Hindlimb muscle (tissue), 1 donor: ENCODE measurements at places on chromosomes 13 and 19.

DNA sequence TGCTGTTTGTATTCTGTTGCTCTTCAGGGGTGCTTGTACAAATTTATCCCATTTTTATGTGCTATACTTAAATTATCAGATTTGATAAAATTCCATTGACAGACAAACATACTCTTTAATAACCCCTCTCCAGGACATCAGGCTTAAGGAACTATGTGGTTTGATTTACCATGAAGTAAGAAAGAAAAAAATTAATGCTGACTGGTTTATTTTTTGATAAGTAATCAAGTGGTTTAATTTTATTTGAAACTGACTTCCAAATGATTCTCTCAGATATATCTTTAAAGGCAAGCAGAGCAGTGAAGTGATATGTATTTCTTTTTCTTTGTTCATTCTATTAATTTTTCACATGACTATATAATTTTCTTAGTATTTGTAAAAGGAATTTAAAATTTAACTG is 1168.1 kb downstream of the OLFM4 start:
- no peak for DNase-seq

GRCh38 chr13:42064259-42064658 is 15.8 kb downstream of the DGKH start:
- peak; percentile 11 for DNase-seq

- DNase-seq: peak; percentile 79
Observed at GRCh38 chr13:110714797-110715394, 1.4 kb downstream of the ING1 start.

DNA sequence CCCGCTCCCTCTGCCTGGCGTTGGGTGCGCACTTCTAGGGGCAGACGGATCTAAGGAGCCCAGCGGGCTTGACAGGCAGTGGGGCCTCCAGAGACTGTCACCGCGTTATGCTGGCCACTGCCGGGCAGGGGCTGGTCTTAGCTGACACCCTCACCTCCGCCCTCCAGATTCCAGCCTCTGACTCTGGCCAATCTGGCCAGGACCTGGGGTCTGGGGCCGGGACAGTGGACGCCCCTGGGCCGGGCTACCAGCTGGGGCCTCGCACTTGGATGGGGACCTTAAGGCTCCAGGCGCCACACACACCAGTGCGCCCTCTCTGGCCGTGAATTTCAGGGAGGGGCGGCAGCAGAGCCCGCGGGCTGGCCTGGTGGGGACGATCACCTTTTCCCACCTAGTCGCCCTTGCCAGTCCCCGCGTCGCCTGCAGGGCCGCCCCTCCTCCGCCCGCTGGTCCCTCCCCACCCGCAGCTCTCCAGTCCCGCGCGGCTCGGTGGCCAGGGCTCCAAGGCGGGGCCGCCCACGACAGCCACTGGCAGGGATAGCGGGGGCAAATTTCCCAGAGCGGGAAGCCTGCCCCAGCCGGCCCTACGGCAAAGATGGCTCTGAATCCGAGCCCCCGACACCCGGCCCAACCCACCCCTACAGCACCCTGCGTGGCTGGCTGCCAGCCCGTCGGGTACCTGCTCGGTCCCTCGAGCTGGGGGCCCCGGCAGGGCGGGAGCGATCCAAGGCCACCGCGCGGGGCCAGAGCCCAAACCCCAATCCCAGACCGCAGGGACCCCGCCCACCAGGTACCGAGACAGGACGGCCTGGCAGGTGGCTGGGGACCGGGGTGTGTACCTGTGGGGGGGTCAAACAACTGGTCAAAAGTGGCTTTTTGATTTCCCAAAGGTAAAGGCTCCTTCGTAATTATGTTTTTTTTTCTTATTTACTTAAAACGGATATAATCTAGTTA is 6.1 kb upstream of the ZNF98 start:
- no peak for DNase-seq

DNA sequence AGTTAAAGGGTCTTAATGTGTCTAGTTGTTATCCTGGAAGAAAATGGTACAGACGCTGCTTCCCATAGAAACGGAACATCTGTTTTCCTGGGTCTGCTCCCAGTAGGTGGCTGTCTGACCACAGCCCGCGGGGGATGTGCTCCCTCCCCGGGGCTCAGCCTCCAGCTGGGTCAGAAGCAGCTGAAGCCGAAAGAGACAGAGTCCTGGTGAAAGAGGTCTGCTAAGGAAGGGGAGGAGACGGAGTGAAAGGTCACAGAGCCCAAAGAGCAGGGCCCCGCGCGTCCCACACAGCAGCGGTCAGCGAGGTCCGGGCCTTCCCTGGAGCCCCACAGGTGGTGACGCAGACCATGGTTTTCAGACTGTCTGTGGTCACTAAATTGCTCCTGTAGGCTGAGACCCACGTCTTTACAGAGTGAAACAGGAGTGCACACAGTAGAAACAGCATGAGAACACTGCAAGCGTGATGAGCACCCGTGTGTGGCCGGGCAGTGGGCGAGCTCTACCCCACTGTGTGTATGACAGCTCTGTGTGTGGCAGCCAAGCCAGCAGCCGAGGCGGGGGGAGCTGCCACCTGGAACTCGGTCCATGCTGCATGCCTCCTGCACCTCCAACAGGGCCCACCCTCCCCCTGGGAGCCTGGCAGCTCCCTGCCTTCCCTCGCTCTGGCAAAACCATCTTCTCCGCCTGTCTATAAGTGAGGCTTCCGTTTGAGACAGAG is 52.0 kb upstream of the C13orf46 start:
- no peak for DNase-seq

GRCh38 chr13:74253161-74253560 is 119.0 kb upstream of the KLF12 start:
- DNase-seq: no peak

DNA sequence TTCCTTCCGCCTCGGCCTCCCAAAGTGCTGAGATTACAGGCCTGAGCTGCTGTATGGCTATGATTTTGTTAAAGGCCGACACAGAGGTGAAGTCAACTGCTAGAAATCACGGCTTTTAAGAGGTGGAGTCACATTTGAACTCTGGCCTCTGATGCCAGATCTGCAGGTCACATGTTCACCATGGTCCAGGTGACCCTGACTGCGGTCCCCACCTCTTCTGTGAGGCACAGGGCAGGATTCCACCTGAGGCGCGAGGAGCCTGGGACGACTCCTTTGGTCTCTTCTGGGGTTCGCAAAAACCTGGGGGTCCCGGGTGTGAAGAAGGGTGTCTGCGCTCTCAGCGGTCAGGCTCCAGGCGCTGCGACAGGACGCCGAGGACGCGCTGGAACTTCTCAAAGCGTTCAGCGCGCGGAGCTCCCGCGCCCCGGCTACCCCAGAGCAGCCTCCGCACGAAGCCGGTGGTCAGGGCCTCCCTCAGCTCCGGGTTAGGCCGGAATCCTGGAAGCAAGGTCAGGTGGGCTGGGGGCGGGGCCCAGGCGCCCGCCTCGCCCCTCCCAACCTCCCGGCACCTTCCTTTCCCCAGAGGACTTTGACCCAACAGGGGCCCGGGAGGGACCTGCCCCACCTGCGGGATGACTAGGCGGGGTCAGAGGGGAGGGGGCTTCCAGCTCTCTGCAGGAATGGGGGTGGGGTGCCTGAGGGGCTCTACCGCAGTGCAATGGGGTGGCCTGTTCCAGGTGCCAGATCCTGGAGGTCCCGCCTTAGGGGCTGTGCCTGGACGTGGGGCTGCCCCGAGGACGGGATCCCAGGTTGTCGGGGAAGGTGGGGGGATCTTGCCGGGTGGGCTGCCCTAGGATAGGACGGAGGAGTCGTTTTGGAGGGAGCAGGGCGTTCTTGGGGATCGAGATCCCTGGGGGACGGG is 13.0 kb downstream of the TRIP10 start:
- DNase-seq: no peak
